Stimulated activated CD8-positive, alpha-beta memory T cell treated with anti-CD3 and anti-CD28 coated beads, Interleukin-15, amount 100 ng/mL, for 1 hour (primary cell): ENCODE measurements at places on chromosomes 6 and 20.

DNA sequence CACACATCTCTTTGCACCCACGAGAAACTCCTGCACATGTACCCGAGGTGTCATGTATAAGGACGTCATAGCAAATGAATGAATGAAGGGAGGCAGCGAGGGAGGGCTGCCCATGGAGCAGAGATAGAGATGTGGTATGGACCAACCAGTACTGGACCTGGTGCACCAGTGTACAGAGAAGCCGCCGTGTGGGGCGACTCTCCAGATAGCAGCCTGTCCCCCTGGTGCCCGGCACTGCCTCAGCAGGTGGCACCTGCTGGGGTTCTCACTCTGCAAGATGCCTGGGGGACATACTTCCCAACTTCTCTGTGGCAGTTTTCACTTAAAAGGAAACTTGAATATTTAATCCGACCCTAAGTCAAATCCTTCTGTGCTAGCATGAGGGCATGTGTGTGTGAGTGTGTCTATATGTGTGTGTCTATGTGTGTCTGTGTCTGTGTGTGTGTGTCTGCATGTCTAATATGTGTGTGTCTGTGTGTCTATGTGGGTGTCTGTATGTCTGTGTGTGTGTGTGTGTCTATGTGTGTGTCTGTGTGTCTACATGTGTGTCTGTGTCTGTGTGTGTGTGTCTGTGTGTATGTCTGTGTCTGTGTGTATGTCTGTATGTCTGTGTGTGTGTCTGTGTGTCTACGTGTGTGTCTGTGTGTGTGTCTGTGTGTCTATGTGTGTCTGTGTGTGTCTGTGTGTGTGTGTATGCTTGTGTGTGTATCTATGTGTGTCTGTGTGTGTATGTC is 132.0 kb downstream of the RNASET2 start:
- no peak for DNase-seq

DNA sequence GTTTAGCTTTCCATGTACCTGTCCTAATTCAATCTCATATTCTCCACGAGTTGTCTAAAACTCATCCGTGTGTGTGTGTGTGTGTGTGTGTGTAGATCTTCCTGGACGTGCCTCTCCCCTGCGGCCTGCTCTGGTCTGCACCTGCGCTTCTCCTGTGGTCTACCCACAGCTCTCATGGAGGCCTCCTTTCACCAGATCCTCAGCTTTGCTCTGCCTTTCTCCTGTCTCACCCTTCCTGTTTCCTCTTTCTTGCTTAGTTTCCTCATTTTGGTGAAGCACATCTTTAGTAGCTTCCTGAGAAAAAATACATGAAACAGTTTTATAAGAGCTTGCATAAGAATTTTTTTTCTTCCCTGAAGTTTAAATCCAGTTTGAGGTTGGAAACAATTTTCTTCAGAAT is 18.1 kb downstream of the SLX4IP start:
- DNase-seq = no peak

- DNase-seq = no peak
These were observed 11.5 kb upstream of the PREX1 start for GRCh38 chr20:48839154-48839917.

- DNase-seq = no peak
These were observed 55.7 kb upstream of the NOP56 start for GRCh38 chr20:2596673-2597279.

GRCh38 chr6:41358503-41358902 is 23.1 kb downstream of the NCR2 start:
- DNase-seq = no peak

DNA sequence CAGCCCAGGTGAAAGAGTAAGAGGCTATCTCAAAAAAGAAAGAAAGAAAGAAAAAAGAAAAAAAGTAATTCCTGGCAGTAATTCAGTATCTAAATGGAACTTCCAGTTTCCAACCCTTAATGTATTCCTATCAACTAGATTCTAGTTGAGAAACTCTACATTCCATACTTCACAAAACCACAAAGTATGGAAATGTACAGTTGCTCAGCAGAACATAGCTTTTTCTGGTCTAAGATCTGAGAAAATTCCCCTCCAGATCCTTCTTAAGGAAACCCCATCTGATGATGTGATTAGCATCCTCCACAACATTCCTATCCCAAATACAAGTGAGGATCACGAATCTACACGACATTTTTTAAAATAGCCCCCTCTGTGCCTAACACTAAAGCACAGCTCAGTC is 3.6 kb downstream of the ARMH2 start:
- DNase-seq = no peak

DNA sequence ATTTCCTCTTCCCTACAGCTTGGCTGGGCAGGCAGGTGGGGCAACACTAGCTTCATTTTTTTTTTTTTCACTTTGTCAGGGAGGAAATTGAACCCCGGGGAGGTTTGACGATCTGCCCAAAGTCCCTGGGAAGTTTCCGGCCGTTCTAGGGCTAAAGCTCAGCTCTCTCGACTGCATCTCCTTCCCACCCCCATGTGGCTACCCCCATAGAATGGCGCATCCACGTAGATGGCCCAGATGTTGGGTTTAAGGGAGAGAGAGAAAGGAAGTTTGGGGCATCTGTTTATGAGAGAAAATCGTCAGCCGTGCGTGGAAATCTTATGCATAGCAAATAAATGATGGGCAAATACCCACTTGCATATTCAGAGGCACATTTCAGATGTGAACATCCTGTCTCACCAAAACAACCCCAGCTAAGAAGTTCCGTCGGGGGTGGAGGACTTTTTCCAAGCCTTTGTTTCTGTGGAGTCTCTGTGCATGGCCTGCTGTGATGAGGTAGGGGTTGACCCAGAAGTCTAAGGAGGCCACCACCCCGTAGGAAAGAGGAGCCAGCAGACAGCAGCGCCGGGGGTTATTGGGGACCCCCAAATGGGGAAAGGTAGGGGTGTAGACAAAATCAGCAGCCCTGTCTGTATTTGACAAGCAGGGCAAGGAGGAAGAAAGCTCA is 40.5 kb upstream of the ZNF831 start:
- no peak for DNase-seq

DNA sequence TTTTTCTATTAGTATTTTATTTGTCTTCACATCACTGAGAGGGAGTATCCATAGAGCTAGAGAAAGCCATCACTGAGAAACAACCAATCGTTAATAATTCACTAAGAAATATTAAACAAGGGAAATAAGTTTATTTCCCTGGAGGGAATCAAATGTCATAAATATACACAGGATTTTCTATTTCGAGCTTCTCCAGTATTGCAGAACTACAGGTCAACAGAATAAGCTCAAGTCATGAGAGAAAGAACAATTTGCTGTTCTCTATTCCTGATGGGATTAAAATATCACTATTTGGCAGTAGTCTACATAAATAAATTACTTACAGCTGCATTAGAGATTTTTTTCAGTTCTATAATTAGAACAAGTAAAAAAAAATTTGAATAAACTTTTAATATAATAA is 2.2 kb upstream of the FAM162B start:
- no peak for DNase-seq

- DNase-seq = no peak
These were observed 113.3 kb upstream of the SLC2A12 start for GRCh38 chr6:134165561-134166201.

DNA sequence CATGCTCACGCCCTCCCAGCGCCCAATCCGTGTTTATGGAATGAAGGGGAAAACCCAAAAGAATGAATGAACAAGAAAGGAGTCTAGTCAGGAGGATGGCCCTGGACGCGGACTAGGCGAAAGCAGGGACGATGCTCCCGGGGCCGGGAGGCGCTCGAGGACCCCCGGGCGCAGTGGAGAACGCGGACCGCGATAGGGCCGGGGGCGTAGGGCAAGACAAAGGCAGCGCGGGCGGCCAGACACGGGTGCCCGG is 758 bp downstream of the GCLC start:
- DNase-seq = no peak

GRCh38 chr6:5155906-5156305 is 70.8 kb downstream of the PPP1R3G start:
- DNase-seq = no peak

GRCh38 chr6:128347123-128347522 is 173.3 kb downstream of the PTPRK start:
- DNase-seq = no peak

GRCh38 chr20:50367104-50367674 is 143.0 kb upstream of the PTPN1 start:
- no peak for DNase-seq

- no peak for DNase-seq
These were observed 706.5 kb upstream of the MAN1A1 start for GRCh38 chr6:120056085-120056484.

GRCh38 chr6:18324706-18325042 is 60.3 kb upstream of the DEK start:
- no peak for DNase-seq

GRCh38 chr6:113584767-113585166 is 272.4 kb upstream of the MARCKS start:
- DNase-seq = no peak

GRCh38 chr6:136795996-136796395 is 3.7 kb upstream of the MAP3K5 start:
- DNase-seq = no peak

DNA sequence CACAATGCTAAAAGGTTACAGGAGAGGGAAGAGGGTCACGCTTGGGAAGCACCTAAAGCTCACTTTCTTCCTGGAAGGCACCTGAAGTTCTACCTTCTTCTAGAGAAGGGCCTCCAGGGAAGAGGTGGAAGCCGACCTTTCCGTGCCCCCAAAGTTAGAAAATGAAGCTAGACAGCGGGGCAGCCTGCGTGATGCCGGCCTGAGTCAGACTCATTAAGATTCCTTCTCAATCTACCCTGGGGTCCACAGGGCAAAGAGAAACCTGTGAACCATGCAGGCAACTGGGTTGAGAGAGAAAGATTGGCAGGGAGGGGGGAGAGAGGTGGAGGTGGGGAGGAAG is 54.8 kb upstream of the CCDC167 start:
- DNase-seq = no peak

- DNase-seq = no peak
These were observed 369.0 kb downstream of the SYNE1 start for GRCh38 chr6:152267967-152268845.

DNA sequence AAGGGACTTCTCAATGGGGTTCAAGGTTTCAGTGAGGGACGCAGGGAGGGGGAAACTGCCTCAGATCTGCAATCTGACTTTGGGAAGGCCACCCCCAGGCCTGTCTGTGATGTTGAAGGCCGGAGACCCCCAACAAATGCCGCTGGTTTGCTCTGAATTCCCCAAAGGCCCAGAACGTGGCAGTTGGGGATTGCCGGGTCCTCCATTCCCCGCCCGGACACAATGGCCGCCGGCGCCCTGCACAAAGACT is 326 bp upstream of the BCL2L1 start:
- no peak for DNase-seq

- DNase-seq = no peak
These were observed 560 bp downstream of the YTHDF1 start for GRCh38 chr20:63215101-63216040.

- DNase-seq = no peak
These were observed 110.1 kb upstream of the JAG1 start for GRCh38 chr20:10783707-10784553.

GRCh38 chr20:48102076-48102787 is 317.0 kb upstream of the SULF2 start:
- DNase-seq = no peak

GRCh38 chr6:110566346-110567125 is 90.1 kb upstream of the SLC22A16 start:
- DNase-seq = no peak

DNA sequence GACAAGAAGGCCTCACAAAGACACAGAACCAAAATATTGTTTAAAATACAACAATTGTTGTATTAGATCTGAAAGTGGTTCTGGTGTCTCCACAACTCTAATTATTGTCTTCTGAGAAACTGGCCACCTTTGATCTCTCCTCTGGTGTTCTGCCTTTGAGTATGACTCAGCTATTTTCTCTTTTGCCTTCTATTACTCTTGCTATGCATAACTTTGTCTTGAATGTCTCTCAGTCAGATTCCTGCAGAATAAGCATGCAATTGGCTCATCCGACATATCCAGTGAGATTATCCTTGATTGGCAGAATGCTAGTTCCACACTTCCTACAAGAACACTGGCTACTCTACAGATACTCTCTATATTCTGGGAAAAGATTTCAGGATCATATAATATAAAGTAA is 14.3 kb upstream of the EPM2A start:
- no peak for DNase-seq

- no peak for DNase-seq
These were observed 2.3 kb downstream of the CLPS start for GRCh38 chr6:35794536-35795452.

DNA sequence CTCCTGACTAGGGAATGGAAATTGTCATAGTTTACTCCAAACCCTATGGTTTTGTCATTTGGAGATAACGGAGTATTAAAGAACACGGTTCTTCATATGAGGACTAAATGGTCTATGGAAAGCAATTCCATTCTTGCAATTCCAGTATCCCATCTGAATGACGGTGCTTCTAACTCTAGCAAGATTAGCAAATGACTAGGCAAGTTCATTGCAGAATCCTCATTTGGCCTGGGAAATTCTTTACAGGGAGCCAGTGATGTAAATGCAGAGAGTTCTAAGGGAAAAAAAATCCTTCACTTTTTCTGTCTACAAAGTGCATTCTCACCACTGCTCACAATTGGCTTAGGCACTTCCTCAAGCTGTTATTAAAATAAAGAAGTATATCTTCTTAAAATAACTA is 111.5 kb downstream of the MOXD1 start:
- no peak for DNase-seq

DNA sequence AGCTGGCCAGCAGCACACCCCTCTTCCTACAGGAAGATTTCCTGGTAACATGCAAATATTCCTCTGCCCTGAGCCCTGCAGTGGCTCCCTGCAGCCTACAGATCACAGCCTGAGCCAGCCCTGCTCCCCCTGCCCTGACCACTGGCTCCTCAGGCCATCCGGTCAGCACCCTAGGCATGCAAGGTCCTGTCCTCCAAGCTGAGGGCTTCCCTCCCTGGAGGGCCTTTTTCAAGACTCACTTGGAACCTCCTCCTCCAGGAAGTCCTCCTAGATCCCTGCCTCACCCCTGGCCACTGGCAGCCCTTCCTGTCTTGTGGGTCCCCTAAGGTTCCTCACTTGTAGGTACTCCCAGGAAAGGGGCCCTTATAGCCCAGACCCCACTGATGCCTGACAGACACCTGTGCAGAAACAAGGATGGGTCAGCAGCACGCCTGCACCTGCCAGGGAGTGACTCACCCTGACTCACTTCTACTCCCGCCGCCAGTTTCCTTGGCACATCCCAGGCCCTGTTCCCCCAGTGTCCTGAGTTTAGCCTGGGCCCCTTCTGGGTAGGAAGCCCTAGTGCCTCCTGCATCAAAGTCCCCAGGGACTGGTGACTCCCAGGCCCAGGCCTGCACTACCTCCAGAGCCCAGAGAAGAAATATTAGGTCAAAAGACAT is 3.2 kb downstream of the SLC4A11 start:
- DNase-seq = no peak
